RKO (cell line): ENCODE measurements at places on chromosomes 2 and 18.
A peak's percentile ranks its signal among the peaks of the same experiment; 100 is the strongest.

DNA sequence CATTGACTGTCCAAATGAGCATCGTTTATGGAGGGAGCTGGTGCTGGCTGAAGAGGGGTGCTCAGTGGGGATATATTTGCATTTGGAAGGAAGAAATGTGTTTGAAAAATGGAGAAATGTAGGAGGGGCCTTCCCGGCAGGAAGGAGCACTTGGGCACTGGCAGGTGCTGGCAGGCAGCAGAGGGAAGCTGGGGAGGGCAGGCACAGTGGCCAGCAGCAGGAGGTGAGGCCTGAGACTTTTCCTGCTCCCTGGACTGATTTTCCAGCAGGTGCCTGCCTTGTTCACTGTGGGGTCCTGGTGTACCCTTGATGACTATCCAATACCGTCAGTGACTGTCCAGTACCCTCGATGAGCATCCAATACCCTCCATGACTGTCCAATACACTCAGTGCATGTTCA is 20.8 kb upstream of the HPCAL1 start:
- no peak for DNase-seq

DNA sequence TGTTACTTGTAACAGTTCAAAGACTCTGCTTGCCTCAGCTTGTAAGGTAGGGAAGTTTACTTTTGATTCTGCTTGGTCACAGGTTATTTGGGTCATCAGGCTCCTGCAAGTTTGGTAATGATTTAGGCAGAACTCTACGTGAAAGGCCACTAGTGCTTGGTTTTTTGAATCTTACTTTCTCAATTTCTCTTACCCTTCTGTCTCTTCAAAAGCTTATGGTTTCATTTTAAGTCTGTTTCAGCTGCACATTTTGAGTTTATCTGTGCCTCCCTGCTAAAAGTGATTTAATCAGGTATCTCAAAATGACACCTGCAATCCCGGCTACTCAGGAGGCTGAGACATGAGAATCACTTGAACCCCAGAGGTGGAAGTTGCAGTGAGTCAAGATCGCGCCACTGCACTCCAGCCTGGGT is 26.3 kb upstream of the MOCOS start:
- DNase-seq, result no peak

DNA sequence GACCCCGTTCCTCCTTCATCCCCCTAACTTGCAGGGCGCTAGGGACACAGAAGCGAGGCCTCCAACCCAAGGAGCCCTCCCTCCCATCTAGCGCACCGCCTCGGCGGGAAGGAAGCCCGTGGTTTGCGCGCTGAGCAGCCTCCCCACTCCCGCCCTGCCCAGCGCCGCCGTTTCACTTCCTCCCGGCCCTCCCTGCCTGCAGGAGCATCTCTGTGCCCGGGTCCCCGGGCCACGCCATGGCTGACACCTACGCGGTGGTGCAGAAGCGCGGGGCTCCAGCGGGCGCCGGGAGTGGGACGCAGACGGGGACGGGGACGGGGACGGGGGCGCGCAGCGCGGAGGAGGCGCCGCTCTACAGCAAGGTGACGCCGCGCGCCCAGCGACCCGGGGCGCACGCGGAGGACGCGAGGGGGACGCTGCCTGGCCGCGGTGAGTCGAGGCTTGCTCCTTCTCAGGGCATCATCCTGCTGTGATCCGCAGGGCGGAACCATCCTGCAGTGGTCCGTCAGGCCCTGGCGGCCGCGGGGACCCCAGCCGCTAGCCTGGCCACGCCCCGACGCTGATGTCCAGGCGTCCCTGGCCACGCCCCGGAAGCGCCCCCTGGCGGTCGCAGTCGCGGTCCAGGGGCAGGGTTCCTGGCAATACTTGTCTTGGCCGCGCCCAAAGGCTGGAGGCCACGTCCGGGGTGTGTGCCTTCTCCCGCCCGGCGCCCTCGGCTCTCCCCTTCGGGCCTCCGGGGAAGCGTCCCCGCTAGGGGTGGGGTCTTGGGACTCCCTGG is 16.4 kb downstream of the PTPN18 start:
- peak; percentile 89 for DNase-seq

DNA sequence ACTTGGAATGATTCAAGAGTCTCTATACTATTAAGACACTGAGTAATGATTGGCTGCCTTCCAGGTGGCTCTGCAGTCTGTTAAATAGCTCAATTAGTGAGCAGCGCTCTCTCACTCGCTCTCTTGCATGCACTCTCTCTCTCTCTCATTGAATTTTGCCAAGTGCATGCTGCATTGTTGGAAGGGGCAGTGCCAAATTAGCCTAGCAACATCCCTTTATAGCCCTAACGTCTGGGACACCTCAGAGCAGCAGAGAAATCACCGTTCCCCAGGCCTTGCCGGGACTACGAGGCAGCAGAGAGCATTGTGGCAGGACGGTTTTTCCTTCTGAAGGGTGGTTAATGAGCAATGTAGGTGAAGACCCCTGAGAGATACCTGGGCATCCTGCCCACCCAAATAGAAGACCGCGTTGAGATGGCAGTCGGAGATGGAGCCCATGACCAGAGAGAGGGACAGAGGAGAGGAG is 447.6 kb upstream of the POU3F3 start:
- DNase-seq, result peak; percentile 1

DNA sequence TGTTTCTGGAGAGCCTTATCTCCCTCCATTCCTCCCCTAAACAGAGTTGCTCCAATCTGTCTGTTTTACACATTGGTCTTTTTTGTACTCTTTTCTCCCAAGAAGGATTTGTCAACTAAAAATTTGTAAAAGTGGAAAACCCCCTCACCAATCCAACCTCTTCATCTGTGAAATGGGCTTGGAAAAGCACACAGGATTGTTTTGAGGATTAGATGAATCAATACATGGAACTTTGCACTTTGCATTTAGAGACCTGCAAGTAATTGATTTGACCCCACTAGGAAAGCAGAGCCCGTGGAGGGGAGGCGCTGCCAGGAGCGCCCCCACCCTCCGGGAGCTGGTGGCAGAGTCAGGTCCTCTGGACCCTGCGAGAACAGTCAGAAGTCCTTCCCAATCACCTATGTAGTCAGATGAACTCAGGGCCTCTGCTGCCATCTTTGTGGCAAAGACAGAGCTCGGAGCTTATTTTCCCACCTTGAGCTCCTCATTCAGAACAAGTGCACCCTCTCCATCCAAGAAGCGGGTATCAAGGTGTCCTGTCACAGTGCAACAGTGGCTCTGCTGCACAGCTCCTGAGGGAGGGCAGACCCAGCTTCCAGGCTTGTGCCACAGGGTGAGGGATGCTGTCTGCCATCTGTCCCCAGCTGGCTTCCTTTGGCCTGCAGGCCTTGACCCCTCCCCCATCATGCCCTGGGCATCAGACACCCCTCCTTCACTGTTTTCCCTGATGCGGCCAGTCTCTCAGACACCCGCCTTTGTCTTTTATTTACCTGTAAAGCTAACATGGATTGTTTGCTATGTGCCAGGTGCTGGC is 1.7 kb upstream of the TMEM185B start:
- no peak for DNase-seq

GRCh38 chr18:53990485-53990884 is 234.0 kb downstream of the MBD2 start:
- DNase-seq, result no peak

GRCh38 chr18:49815927-49816326 is 2.6 kb upstream of the ACAA2 start:
- no peak for DNase-seq

GRCh38 chr2:28216331-28216730 is 176.3 kb upstream of the FOSL2 start:
- no peak for DNase-seq

GRCh38 chr2:233338046-233338445 is 16.2 kb upstream of the DGKD start:
- no peak for DNase-seq

DNA sequence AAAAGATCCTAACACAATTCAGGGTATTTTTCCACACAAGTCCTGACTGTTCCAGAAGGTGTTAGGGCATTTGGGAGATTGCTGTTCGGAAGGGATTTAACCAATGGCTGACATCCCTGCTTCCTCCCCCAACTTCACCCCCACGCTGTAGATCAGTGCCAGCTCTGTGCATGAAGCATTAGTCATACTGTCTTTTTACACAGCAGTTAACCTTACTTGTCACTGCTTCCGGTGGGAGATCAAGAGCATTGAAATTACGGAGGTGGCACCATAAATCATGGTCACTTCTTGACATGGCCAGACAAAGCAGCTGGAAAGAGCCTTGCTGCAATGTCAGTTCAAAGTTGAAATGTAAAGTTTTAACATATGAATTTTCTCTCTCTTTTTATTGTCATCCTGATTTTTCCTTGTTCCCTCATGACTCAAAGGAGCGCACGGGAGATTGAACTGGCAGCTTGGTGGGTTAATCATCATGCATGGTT is 70.2 kb downstream of the HRH4 start:
- peak; percentile 89 for DNase-seq

GRCh38 chr18:74128159-74128558 is 19.5 kb downstream of the FBXO15 start:
- no peak for DNase-seq

- no peak for DNase-seq
Measured at GRCh38 chr2:44906972-44907371, 34.5 kb upstream of the SIX3 start.

GRCh38 chr18:57950542-57950941 is 93.5 kb upstream of the NEDD4L start:
- no peak for DNase-seq

DNA sequence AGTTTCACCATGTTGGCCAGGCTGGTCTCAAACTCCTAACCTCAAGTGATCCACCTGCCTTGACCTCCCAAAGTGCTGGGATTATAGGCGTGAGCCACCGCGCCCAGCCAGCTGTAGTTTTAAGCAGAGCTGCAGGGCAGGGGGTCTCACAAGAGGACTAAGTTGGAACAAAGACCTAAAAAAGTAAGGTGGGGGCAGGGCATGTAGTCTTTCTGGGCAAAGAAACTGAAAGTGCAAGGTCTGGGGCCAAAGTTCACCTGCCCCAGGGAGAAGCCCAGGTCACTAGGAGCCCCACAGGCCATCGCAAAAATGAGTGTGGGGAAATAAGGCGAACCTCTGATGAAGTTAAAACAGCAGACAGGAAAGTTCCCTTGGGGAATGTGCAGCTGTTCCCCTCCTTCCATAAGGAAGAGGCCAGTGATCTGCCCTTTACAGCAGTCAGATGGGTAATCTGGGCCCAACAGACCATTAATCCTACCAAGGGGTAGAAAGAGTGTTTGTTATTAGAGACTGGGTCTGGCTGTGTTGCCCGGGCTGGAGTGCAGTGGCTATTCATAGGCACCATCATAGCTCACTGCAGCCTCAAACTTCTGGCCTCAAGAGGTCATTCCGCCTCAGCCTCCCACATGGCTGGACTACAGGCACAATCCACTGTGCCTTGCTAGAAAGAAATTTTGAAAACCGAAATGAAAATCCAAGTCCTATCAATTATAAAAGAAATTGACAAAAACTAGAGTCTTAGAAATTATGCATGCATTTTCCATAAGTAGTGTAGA is 2.8 kb downstream of the SCLY start:
- no peak for DNase-seq

DNA sequence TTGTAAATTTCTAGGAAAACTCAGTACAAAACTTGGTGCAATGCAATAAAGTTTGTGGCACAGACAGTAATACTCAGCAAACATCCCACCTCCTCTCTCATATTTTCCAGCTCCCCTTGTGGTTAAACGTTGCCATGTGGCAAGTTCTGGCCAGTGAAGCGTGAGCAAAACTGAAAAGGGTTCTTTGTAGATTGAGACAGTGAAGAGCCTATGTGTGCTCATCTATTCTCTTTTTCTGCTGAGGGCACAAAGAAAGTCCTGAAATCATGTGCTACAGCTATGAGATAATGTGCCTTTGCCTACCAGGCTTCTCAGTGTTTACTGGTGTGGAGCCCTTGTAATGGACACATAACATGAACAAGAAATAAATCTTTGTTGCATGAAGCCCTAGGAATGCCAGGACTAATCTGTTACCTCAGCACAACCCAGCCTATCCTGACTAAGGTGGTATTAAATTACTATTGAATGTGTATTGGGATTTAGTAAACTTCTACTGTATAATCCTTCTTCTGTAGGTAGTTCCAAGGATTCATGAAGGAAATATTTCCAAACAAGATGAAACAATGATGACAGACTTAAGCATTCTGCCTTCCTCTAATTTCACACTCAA is 13.0 kb upstream of the TYMS start:
- no peak for DNase-seq

GRCh38 chr2:223416815-223417610 is 185.1 kb downstream of the SCG2 start:
- no peak for DNase-seq

GRCh38 chr18:28794459-28795245 is 617.7 kb upstream of the CDH2 start:
- DNase-seq, result no peak

- DNase-seq, result no peak
Measured at GRCh38 chr2:99776906-99777646, 287.3 kb upstream of the REV1 start.

DNA sequence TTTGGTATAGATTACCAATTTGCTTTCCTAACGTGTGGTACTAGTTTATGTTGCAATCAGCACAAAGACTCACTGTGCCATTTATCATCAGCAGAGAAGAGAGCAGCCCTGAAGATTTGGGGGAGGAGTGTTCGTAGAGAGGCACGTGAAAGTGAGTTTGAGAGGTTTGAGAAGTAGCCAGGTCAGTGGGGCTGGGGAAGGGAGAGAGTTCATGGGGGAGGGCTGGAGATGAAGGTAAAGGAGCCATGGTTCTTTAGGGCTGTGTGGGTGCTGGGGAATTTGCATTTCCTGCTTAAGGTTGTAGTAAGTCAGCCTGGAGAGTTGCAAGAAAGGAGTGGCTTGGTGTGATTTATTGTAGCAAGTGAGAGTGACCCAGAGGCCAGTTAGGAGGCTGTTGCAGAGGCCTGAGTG is 172.1 kb downstream of the NEDD4L start:
- DNase-seq, result no peak

DNA sequence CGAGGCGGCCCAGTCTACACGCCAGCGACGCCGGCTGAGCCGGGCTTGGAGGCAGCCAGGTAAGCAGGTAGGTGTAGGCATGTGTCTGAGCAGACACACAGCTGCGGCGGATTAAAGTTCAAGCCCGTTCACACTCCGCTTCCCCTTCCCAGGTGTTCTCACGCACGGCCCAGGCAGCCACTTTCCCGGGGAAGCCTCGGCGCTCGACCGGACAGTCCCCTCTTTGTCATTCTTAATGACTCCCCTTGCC is 367 bp downstream of the TGFA start:
- DNase-seq, result no peak

- DNase-seq, result no peak
Measured at GRCh38 chr2:130987519-130988425, 105.5 kb downstream of the FAM168B start.

GRCh38 chr2:144595686-144596072 is 75.8 kb upstream of the ZEB2 start:
- no peak for DNase-seq

GRCh38 chr18:12744103-12744502 is 41.3 kb downstream of the PSMG2 start:
- peak; percentile 89 for DNase-seq

- DNase-seq, result no peak
Measured at GRCh38 chr2:40388161-40388560, 63.7 kb downstream of the SLC8A1 start.
